ENCODE measurements at places on chromosomes 4 and X.

GRCh38 chr4:16026160-16026761 lies 57.6 kb downstream of the PROM1 start:
- peak; percentile 59 for DNase-seq

GRCh38 chr4:85812776-85813175 lies 337.8 kb downstream of the ARHGAP24 start:
- DNase-seq: no peak

- DNase-seq: no peak
Observed at GRCh38 chr4:78092850-78093249, 35.7 kb downstream of the FRAS1 start.

DNA sequence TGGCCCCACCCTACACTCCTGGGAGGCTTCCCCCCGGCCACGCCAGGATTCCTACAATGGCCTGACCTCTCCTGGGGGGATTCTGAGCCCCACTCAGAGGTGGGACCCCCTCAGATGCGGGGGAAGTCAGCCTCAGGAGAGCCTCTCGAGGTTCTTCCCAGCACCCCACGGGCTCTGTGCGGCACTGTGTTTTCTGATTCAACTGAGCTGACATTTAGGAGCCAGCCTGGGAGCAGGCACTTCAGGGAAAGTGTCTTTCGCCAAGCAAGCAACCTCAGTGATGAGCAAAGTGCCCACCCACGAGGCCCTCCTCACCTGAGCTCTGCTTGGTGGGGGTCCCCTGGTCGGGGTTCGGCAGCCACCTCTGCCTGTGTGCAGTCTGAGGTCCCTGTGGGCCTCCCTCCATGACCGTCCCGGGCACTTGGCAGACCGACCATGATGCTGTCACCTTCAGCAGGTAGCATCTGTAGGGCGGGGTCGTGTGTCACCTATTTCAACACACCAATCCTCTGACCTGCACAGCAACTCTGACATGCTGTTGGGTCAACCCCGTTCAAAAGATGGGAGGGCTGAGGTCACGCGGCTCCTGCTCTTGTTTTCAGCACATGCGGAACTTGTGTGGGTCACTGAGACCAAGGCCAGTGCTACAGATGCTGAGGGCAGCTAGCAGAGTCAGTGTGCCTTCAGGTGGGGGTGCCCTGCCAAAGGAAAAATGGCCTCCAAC lies 46.2 kb downstream of the ADRA2C start:
- DNase-seq: no peak

DNA sequence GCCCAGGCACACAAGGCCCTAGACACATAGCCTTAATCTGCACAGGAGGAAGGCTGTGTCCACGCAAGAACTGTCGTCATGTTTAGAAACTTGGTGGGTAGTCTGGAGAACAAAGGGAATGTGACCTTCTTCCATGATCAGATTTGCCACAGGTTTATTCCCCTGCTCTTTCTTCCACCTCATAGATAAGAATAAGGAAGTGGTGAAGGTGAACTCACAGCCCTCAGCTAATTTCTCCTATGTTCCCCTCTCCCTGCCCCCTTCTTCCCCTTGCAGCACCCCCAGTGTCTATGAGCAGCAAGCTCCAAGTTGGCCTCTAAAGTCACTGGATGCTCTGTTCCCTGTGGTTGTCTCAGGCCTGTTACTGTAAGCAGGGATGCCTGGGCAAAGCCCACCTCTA lies 39.8 kb upstream of the LAS1L start:
- DNase-seq: peak; percentile 63

All from KBM-7 (cell line).